Esophagus (tissue), 2 donors: ENCODE measurements at places on chromosomes 3 and 15. TPM values are rescaled to one million over a fixed set of nuclear protein-coding genes. Genes with fewer than 3 reads are reported as not detected.

TRANK1 gene
- 1.6 TPM for polyA plus RNA-seq

DPPA2 gene
- not detected for polyA plus RNA-seq

SH3GL3 gene
- polyA plus RNA-seq, result 8.3 TPM

VPS33B gene
- polyA plus RNA-seq, result 8.3 TPM

GOLGA6D gene
- not detected for polyA plus RNA-seq

SLC28A2 gene
- not detected for polyA plus RNA-seq

RAB8B gene
- 1.9 TPM for polyA plus RNA-seq

GHSR gene
- not detected for polyA plus RNA-seq

PLS1 gene
- polyA plus RNA-seq, result 8.0 TPM

IREB2 gene
- polyA plus RNA-seq, result 9.2 TPM

C3orf49 gene
- polyA plus RNA-seq, result not detected

UROC1 gene
- polyA plus RNA-seq, result not detected

P2RY13 gene
- polyA plus RNA-seq, result 0.68 TPM

IQSEC1 gene
- 5.2 TPM for polyA plus RNA-seq

CGNL1 gene
- polyA plus RNA-seq, result 6.7 TPM

PSTPIP1 gene
- polyA plus RNA-seq, result 3.6 TPM

TMEM207 gene
- polyA plus RNA-seq, result not detected

PYGO1 gene
- polyA plus RNA-seq, result 0.65 TPM

ADAMTS17 gene
- 6.9 TPM for polyA plus RNA-seq

TNIK gene
- polyA plus RNA-seq, result 3.2 TPM

STOML1 gene
- 9.5 TPM for polyA plus RNA-seq

ZPLD1 gene
- not detected for polyA plus RNA-seq

PLA2G4D gene
- 4.5 TPM for polyA plus RNA-seq

XXYLT1 gene
- polyA plus RNA-seq, result 10.2 TPM

AMT gene
- 3.4 TPM for polyA plus RNA-seq

ALDH1A3 gene
- polyA plus RNA-seq, result 9.3 TPM

SPTSSB gene
- 6.8 TPM for polyA plus RNA-seq

GOLGA6L4 gene
- polyA plus RNA-seq, result 5.6 TPM

VIPR1 gene
- polyA plus RNA-seq, result 3.6 TPM

REC114 gene
- not detected for polyA plus RNA-seq

GPR15 gene
- 0.86 TPM for polyA plus RNA-seq

SFMBT1 gene
- 2.3 TPM for polyA plus RNA-seq

DNASE1L3 gene
- polyA plus RNA-seq, result 7.5 TPM

GCHFR gene
- polyA plus RNA-seq, result 42.9 TPM

CCR3 gene
- not detected for polyA plus RNA-seq

MAPKAPK3 gene
- polyA plus RNA-seq, result 39.1 TPM

CHAC1 gene
- 70.9 TPM for polyA plus RNA-seq

TUBGCP5 gene
- polyA plus RNA-seq, result 5.2 TPM

SLC9C1 gene
- not detected for polyA plus RNA-seq

CKMT1B gene
- polyA plus RNA-seq, result 64.6 TPM

C15orf39 gene
- polyA plus RNA-seq, result 14.7 TPM

TNNC1 gene
- polyA plus RNA-seq, result 2.0 TPM

CRTC3 gene
- polyA plus RNA-seq, result 5.0 TPM

TM4SF4 gene
- polyA plus RNA-seq, result 0.02 TPM

C2CD4A gene
- polyA plus RNA-seq, result 0.13 TPM

C3orf62 gene
- polyA plus RNA-seq, result 6.6 TPM

NR2E3 gene
- 0.25 TPM for polyA plus RNA-seq

CHRM5 gene
- polyA plus RNA-seq, result not detected

CDHR4 gene
- not detected for polyA plus RNA-seq

RTP3 gene
- polyA plus RNA-seq, result not detected

MASP1 gene
- polyA plus RNA-seq, result 0.93 TPM

HTR3E gene
- polyA plus RNA-seq, result not detected

ADPRH gene
- 1.2 TPM for polyA plus RNA-seq

STXBP5L gene
- polyA plus RNA-seq, result 0.08 TPM

ATP13A5 gene
- 0.26 TPM for polyA plus RNA-seq
